ENCODE measurements at places on chromosomes 13 and 19.

DNA sequence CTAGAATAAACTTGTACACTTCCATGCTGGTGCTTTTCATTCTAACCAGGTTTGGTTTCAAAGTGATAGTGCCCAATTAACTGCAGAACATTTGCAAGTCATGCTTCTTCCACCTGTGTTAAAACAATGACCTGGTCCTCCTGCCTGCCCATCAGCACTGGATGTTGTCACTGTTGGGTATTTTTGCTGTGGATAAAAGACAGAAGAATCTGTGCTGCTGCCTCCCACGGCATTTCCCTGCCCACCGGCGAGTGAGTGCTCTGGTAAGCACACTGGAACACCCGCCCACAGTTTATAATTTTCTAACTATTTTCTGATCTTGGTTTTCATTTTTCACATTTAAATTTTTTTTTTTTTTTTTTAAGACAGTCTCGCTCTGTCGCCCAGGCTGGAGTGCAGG, 2.3 kb upstream of the AKAP8 start:
- no peak for DNase-seq

DNA sequence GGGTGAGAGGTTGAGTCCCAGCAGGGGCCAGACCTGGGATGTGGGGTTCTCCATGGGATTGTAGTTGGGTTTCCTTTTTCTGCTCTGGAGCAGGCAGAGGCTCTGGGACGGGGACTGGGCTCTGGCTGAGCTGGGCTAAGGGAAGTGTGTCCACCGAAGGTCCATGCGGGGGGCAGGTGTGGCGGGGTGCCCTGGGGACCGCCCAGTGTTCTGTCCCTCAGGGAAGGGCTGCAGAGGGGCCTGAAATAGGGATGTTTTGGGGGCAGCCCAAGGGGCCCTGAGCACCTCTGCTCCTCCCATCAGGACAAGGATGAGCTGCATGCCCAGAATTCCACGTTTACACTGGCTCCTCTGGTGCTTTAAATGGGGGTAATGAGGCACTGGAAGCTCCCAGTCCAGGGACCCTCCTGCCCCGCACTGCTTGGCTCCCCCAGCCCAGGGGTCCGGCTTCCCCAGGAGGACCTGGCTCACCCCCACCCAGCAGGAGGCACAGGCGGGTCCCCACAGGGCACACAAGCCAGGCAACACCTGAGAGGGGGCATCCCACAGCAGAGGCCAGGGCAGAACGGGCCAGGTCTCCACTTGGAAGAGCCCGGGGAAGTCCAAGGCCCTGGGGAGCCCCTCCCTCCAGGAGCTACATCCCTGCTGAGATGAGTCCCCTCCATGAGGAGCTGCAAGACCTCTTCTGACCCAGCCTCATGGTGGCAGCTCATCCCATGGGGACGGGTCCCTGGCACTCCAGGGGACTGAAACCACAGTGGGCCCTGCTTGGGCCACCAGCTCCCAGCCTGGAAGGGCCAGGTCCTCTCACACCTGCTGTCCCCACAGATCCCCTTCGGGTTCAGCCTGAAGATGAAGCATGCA, 14.7 kb upstream of the ZNF14 start:
- DNase-seq = no peak

DNA sequence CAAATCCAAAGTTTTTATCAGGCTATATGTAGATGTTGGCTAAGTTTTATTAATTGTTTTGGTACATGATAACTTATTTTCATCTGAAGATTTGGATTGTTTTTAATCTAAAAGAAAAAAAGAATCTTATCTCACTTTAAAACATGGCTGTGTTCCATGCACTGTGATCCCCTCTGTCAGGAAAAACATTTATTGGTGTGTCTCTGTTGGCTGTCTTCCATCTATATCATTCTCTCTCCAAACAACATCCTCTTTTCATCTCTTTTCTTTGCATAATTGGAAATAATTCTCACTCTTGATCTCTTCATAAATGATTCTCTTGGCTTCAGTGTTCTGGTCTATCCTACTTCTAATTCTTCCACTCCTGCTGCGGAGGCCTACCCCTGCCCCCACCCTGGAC, 4.2 kb downstream of the NALCN start:
- DNase-seq = no peak

DNA sequence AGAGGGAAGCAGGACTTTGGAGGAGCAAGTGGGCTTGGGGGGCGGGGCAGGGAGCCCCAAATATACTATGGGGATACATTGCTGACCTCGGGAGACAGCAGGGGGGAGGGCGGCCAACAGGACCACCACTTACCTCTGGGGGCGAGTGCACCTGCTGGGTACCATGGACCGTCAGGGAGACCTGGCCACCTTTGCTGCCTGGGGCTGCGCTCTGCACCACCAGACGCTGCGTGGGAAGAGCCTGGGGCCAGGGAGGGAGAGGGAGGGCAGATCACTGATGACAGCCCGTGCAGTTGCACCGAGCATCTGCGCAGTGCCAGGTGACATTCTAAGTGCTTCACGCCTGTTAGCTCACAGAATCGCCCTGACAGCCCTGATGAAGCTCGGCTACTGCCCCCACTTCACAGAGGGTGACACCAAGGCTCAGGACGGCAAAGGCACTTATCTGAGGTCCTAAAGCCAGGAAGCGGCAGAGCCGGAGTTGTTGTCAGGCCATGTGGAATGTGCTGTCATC, 24.1 kb downstream of the RFX1 start:
- DNase-seq = no peak

DNA sequence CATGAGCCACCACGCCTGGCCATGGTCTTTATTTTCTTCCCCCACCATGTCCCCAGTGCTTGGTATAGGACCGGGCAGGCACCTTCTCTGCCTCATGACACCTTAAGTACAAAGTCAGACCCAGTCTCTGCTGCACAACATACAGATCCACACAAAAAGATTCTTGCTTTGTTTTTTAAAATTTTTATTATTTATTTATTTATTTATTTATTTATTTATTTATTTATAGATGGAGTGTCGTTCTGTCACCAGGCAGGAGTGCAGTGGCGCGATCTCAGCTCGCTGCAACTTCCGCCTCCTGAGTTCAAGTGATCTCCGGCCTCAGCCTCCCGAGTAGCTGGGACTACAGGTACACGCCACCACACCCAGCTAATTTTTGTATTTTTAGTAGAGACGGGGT, 2.5 kb upstream of the NFIX start:
- DNase-seq = no peak

DNA sequence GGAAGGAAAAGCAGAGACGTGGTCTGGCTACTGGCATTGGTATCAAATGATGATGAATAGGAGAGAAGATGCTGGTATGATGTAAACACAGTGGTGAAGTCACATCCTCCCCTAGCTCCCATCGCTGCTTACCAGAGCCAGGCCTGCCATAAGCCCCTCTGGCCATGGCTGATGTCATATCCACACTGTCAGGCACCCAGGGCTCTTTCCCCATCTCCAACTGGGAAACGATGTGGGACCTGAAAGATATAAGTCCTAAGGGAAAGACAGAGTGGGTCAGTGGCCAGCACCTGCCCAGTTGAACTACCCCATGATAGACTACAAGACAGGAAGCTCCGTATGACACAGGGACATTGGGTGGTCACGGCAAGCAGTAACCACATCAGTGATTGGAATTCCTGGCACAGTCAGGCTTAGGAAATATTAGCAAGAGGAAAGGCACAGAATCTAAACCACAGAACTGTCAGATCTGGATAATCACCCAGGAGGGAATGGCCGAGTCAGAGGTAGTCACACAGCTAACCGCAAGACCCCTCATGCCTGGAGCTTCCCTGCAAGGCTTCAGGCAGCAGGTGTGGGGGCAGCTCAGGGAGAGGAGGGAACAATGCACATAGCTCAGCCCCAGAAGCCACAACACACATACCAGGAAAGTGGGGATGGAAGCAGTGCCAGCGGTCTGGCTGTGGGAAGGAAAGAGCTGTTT, 3.8 kb downstream of the ZNF792 start:
- no peak for DNase-seq

Measured in hematopoietic multipotent progenitor cell treated with erythropoietin and hydrocortisone succinate and interleukin-3 and kit ligand, for 6 days (in vitro differentiated cells).